Cardiac ventricle fibroblast (primary cell): ENCODE measurements at places on chromosomes 7 and 10. TPM values are rescaled to one million over a fixed set of nuclear protein-coding genes. Genes with fewer than 3 reads are reported as not detected.

Gene SFXN2
- total RNA-seq: 1.3 and 6.8 TPM in 2 replicates

Gene PDK4
- 103 and 128 TPM in 2 replicates for total RNA-seq

Gene ATOH7
- not detected in 2 replicates for total RNA-seq

Gene KCTD7
- total RNA-seq: 9.5 and 14.0 TPM in 2 replicates

Gene MMD2
- total RNA-seq: not detected in 2 replicates

Gene HOXA3
- total RNA-seq: 0.10 TPM in 1 of 2 replicates, not detected in the other

Gene VWDE
- total RNA-seq: not detected in 2 replicates

Gene CLCN1
- total RNA-seq: not detected in 2 replicates

Gene SPDYE6
- total RNA-seq: not detected in 2 replicates

Gene NXPH1
- total RNA-seq: not detected in 2 replicates

Gene SCART1
- 0.73 and 2.2 TPM in 2 replicates for total RNA-seq

Gene C7orf33
- total RNA-seq: not detected in 2 replicates

Gene GLI3
- 11.1 and 12.9 TPM in 2 replicates for total RNA-seq
